ENCODE measurements at places on chromosomes 4 and X.

DNA sequence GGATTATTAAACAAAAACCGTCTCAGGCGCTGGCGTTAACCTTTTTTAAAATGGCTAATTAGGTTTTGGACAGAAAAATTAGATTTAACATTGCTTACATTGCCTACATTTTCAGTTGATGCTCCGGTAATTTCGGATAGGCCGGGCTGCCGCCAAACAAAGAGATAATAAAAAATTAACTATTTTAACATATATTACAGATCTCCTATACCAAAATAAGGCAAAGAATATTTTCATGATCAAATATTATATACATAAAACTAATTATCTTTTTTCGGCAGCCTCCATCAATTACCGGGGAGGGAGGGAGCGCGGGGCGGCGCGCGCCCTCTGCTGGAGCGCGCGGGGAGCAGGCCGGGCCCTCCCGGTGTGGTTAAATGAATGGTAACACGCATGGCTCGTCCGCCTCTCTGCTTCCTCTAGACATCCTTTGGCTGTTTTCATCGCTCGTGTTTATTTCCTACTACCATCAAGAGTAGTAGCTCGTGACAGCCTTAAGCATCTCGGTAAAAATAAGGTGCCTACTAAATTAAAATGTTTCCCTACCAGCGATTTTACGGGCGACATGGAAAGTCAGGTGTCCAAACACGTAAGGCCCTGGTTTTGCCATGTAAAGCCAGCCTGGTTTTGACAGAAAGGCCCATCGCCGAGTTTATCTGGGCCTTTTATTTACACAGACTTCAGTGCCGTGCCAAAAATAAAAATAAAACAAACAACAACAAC lies 52.4 kb upstream of the TMEM33 start:
- DNase-seq, result no peak

DNA sequence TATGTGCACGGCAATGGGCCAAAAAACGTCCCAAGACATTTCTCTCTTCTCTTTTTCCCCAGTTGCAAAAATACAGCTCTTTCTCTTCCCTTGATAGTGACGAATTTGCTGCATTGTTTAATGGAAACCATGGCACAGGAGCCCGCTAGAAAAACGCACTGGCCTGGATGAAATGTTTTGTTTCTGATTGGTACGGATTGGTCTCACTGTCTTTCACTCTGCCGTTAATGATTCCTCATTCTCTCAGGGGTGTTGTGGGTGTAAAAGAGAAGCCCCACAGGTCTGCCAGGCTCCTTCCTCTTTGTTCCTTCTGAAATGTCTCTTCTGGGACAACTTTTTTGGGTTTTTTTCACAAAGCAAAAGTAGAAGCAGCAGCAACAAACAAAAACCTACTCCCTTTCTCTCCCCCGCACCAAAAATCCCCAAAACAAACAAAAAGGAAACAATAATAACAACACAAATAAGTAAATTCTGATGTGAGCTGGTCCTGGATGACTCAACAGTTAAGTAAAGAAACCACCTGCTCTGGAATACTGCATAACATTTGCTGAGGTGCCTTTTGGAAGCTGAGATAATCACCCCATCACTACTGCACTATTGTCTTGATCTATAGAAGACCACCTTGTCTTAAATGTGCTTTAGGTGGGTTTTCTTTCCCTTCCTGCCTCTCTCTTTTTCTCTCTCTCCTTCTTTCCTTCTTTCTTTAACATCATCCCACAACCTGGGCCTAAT lies 89.8 kb downstream of the PLAC1 start:
- DNase-seq, result no peak

- DNase-seq, result no peak
Measured at GRCh38 chr4:13957871-13958270, 330.3 kb upstream of the BOD1L1 start.

- DNase-seq, result no peak
Measured at GRCh38 chr4:38094419-38094818, 134.2 kb downstream of the PTTG2 start.

DNA sequence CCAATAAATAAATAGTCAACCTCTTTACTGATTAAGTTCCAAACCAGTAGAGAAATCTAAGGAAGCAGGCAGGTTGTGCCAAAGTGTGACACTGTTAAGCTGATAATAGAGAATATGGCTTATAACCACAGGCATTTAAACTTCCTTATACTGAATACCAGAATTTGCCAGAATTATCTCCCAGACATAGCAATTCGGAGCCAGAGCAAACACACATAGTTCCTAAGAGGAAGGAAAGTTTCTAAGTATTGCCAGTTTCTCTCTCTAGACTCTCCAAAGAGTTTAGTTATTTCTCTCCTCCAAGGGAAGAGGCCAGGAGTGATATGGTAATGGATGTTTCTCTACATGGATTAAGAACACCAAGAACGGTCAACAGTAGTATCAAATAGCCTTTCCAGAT lies 191.7 kb upstream of the CPEB2 start:
- no peak for DNase-seq
